ENCODE measurements at places on chromosomes 11 and 22. TPM values are rescaled to one million over a fixed set of nuclear protein-coding genes. Genes with fewer than 3 reads are reported as not detected.

H19 gene
- total RNA-seq = not detected

MUC15 gene
- not detected for total RNA-seq

DNA sequence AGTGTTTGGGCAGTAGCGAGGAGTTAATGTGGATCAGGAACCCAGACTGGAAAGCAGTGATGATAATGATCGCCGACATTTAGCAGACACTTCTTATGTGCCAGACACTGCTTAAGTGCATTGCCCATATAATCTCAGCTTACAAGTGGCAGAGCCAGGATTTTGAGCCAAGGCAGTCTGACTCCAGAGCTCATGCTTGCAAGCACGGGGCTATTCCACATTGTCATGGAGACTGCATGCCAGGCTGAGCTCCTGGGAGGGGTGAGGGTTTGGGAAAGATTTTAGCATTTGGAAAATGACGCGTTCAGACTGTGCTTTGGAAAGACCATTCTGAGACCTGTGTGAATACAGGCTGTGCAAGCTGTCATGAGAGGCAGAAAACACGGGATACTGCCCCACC lies 302.7 kb downstream of the DDX10 start:
- DNase-seq = no peak

DNA sequence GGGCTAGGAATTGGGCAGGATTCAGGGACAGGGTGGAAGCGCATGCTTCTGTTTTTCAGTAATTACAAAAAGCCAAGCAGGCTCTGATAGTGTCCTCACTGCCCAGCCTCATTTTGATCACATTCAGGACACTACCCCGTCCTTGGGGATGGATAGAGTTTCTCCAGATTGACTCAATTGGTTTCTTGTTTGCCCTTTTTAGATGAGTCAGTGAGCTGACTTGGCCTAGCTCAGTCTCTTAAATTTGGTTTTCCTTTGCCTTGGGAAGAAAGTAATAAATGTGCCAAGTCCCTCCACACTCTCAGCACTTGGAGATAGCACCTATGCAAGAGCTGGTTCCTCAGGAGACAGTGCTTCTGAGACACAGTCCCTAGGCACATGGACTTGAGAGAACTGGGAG lies 25.5 kb downstream of the DKK3 start:
- DNase-seq = no peak

DNA sequence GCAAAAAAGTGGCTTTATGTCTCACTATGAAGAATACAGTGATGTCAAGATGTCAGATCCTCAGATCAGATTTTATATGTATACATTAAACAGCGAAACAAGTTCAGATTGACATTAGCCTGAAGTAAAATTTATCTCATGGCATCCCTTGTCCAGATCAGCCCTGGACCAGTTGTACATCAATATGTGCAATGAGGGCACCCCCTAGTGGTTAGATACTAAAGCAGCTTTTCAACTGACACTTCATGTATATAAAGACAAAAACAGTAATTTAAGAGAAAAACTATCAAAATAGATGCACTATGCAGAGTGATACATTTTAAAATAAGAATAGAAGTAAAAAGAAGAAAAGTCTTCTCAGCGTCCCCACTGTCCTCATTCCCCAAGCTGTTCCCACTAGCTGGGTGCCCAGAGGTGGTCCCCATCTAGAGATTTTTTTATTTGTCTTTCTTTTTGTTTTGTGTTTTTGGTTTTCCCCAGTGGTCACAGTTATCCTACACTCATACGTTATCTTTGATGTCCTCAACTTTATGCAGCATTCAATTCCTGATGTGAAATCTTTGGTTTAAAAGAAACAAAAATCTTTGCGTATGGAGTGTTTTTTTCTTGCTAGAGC lies 2193.4 kb upstream of the RAG2 start:
- DNase-seq = no peak
